ENCODE measurements at places on chromosomes 2 and 18.

DNA sequence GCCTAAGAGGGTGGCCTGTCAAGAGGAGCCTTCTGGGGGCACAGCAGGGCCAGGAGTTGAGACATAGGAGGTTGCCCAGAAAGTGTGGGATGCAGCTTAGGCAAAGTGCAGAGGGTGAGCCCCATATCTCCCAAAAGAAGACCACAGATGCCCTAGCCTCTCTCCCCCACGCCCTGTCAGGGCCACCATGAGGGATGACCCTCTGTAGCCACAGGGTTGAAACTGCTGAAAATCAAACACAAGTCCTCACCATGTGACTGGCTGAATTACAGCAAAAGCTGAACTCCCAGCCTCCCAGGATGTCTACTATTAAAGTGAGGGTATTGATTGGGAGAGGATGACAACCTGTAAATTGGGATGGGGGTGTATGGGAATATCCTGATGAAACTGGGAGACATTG is 37.4 kb upstream of the ARHGEF4 start:
- DNase-seq: no peak

DNA sequence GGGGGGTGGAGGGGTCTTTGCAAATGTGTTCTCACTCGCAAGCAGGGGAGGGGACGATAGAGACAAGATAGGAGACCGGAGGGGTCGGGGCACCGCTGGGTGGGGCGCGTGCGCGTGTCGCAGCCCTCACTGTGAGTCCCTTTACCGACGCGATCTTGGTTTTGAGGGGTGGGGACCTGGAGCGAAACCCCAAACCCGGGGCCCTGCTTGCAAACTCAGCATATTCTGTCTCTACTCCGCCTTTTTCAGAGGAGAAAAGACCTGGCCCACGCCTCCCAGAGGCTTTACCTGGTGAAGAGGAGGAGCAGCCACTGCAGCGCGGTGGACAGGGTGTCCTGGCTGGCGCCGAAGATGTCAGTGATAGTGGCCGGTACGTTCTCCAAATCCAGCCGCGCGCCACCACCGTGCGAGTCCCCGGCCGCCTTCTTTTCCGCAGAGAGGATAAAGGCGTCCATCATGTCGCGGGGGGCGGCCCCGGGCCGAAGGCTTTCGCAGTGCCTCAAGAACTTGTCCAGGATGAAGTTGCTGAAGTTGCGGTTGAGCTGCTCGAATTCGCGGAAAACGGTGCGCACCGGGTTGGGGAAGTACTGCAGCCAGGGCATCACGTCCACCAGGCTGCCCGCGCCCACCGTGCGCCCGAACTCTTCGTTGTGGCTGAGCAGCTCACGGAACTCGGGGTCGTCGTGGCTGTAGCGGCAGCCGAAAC is 1.7 kb downstream of the CYP1B1 start:
- DNase-seq: no peak

GRCh38 chr2:24231461-24231881 is 56.6 kb downstream of the FAM228A start:
- no peak for DNase-seq

DNA sequence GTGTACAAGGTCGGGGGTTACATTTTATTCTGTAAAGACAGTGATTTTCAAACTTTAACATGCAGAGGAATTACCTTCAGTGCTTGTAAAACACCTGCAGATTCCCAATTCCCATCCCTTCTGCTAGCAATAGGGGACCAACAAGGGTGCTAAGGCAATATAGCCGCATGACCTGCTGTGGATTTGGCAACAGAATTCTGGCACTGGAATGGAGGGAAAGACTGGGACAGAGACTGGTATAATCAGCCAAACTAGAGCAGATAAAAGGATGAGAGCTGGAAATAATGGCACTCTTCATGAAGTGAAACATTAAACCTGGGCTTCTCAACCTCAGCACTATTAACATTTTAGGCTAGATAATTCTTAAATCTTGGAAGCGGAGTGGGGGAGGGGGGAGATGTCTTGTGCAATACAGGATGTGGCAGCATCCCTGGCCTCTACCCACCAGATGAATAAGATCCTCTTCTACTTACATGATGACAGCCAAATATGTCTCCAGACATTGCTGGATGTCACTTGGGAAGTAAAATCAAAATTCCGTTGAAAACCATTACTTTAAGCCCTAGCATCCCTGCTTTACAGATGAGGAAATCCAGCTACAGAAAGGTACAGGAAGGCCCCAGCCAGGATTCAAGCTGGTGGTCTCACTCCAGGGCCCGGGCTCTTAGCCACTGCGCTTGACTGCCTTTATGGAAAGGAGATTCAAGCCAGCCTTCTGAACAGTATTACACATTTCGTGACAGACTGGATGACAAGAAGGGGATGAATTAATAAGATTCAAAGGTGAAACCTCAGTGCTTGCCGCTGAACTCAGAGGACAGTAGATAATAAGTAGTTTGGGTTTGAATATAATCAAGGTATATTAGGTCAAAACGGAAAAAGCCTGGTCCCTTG is 1.7 kb downstream of the EVA1A start:
- DNase-seq: no peak

DNA sequence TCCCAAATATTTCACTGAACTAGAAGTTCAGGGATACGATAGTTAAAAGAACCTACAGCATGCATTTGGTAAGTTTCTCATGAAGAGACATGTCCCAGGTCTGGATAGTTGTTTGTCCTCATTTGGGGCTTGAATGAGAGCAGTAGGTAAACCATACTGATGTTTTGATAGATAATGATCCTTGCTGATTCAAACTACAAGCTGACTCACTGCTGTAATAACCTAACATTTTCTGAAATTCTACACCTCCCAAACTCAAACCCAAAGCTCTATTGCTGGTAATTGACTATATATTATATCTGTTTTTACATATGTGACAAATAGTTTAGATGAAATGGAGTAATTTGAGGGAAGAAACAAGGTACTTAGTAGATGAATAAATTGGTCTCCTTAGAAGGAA is 154.1 kb upstream of the BOD1L2 start:
- no peak for DNase-seq

- DNase-seq: no peak
These were observed 59.7 kb upstream of the PDK1 start for GRCh38 chr2:172496160-172496608.

DNA sequence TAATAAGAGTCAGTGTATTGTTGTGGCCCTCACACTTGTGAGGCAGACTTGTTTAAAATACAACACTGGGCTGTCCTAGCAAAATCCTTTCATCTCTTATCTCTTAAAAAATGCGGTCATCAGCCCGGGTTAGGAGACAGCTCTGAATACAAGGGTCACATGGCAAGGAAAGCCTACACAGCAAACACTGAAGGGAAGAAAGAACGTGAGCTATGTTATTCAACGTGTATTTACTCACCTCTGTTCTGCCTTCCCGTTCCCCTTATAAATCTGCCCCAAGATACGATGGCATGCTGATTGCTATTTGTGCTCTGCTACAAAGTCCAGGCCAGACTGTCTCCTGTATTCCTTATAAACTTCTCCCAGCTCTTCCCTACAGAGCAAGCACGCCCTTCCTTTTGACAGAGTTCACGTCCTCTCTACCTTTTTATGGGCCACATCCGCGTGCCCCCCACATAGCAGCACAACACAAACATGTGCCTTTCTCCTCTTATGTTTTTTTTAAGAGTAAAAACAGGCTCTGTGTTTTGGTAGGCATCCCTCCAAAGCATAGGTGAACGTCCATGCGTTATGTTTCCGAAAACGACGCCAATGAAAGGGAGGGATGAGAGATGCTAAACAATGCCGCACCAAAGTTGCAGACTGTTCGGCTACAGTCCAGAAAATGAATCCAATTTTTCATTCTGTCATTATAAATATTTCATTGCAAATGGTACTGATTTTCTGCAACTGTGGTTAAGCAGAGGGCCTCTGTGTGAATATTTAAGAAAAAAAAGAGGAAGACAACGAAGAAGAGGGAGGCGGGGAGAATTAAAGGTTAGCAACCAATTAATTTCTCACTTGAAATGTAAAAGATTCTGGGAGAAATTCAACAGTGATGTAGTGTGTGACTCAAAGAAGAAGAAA is 274.7 kb downstream of the ZNF521 start:
- no peak for DNase-seq
